Skeletal muscle cell (primary cell): ENCODE measurements at places on chromosomes 2 and 18.

- DNase-seq: no peak
These were observed 553 bp downstream of the CNDP2 start for GRCh38 chr18:74496508-74497323.

GRCh38 chr2:219404291-219404910 lies 13.8 kb upstream of the DES start:
- DNase-seq: no peak

DNA sequence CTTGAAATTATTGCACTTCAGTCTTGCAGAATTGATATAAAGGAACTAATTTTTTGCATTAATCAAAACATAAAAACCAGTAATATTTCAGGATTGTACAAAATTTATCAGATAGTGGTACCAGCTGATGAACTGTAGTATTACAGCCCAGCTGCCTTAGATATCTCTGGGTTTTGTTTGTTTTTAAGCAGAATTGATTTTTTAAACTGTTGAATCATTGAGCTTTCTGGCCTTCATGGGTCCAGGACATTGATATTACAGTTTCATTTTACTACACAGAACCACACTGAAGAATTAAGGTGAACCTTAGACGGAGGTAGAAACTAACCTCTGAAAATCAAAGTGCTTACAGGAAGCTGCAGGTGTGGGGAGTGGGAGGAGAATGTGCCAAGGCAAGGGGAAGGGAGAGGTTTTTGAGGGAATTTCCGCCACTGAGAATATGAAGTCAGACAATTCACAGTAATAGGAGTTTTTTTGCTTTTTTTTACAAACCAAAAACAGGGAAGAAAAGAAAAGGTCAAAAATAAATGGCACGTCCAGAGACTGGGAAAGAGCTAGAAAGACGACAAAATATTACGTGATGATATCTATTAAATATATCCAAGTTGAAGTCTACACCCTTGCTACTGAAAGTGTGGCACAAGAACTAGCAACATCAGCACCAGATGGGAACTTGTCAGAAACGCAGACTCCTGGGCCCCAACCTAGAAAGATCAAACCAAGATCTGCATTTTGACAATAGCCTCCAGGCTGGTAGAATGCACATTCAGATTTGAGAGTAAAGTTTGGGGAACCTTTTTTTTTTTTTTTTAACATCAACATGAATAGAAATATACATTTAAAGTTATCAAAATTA lies 40.8 kb upstream of the SPAG16 start:
- no peak for DNase-seq

GRCh38 chr2:39370101-39370500 lies 67.0 kb downstream of the MAP4K3 start:
- DNase-seq: no peak

GRCh38 chr2:10322481-10322880 lies 19.8 kb downstream of the HPCAL1 start:
- no peak for DNase-seq

DNA sequence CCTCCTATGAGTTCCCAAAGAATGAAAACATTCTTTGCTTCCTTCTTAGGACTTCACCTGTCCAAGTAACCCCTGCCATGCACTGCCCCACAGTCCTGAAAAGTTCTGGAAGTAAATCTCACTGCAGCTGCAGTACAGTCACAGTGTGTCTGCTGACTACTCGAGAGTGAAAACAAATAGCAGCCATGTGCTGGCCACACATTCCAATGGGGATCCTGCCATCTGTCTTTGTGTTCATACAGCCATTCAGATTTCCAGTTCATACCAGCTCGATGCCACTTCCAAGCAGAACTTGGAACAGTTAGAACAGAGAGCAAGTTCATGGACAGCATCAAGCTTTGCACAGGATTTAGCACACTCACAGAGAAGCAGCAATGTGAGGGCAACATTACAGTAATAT lies 629.9 kb upstream of the ACVR2A start:
- no peak for DNase-seq
